ENCODE measurements at places on chromosomes 13 and 19.

GRCh38 chr19:8206147-8207087, 2.8 kb upstream of the CERS4 start:
- no peak for DNase-seq

- peak; percentile 4 for DNase-seq
Observed at GRCh38 chr13:76016799-76017400, 380.8 kb downstream of the LMO7 start.

GRCh38 chr13:51147732-51148131, 36.7 kb upstream of the C13orf42 start:
- DNase-seq: no peak

DNA sequence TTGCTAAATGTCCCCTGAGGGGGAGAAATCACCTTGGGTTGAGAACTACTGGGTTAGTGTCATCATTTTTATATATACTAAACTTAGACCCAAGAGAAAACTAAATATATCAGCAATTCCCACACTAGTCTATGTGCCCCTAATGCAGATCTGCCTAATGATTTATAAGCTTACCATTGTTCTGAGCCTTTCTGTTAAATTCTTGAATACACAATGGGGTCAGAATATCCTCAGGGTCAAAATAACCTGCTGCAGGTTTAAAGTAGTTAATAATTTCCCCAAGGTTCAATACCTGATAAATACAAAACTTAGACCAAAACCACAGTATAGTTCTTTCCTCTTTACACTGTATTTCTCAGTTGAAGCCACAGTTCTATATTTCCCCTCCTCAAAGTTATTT, 4.6 kb downstream of the VWA8 start:
- DNase-seq: no peak

DNA sequence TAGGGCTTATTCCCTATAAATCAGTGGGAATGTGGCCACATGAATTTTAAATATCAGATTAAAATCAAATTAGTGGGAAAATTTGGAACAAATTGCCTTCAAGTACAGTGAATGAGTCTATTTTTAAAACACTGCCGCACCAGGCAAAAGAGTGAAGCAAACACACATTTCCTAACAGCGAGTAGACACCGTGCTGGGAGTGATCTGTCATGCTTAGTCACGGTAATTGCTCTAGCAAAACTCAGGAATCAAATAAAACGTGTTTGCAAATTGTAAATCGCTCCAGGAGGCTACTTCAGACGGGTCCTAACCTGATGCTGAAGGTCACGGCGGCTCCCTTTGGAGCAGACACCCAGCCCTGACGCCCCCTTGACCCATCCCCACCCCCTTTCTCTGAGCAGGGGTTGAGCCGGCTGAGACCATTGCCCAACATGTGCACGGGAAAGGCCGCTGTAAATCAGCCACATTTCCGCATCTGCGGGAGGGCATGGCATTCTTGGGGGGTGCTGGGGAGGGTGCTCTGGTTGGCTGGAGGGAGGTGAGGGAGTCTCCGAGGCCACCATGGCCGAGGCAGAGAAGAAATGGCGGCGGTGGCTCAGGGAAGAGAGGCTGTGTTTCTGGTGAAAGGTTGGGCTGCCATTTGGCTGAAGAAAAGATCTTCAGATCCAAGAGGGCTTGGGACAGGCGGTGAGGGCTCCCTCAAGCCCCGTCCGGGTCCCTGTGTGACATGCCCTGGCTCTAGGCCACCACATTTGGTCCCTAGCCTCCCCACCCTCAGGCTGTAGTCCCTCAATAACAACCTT, 8.9 kb downstream of the CEBPA start:
- DNase-seq: no peak

DNA sequence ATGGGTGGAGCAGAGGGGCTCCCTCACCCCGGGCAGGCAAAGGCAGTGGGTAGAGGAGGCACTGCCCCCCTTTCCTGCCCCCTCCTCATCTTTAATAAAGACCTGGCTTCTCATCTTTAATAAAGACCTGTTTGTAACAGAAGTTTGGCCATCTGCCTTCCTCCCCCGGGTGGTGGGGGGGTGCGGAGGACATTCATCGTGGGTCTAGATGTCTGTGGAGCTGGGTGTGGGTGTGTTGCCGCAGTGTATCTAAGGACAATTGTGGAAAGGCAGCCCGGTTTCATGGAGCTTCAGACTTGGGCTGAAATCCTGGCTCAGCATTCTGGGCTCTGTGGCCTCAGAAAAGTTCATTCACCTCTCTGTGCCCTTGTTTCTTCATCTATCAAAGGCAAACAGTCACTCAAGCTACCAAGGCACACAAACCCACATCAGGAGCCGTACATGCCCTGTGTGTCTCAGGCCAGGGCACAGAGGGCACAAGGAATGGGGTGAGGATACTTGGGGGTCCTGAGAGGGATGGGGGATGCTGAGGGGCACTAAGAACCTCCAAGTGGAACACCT, 8.8 kb upstream of the SWSAP1 start:
- DNase-seq: no peak

- no peak for DNase-seq
Observed at GRCh38 chr13:98476106-98476505, 100.8 kb downstream of the STK24 start.

DNA sequence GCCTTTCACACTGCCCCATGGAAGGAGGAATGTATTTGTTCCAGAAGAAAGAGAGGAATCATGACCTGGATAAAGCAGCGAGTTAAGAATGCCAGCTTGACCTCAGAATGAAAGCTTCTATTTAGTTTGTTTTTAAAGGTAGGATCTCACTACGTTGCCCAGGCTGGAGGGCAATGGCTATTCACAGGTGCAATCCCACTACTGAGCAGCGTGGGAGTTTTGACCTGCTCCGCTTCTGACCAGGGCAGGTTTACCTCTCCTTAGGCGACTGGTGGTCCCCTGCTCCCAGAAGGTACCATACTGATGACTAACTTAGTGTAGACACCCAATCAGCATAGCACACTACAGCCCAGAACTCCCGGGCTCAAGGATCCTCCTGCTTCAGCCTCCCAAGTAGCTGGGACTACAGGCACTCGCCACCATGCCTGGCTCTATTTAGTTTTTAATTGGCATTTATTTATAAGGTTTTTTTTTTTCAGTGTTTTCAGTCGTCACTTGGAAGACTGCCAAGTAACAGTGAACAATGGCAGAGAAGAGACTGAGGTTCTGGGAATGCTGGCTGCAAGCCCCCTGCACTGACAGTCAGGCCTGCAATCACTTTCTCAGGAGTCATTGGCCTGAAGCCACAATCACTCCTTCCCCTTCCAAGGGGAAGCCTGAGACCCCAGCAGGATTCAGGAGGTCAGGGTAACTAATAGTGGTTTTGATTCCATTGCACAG, 73.1 kb downstream of the EPS15L1 start:
- DNase-seq: no peak

GRCh38 chr13:106534639-106535551, 567 bp downstream of the EFNB2 start:
- DNase-seq: no peak

DNA sequence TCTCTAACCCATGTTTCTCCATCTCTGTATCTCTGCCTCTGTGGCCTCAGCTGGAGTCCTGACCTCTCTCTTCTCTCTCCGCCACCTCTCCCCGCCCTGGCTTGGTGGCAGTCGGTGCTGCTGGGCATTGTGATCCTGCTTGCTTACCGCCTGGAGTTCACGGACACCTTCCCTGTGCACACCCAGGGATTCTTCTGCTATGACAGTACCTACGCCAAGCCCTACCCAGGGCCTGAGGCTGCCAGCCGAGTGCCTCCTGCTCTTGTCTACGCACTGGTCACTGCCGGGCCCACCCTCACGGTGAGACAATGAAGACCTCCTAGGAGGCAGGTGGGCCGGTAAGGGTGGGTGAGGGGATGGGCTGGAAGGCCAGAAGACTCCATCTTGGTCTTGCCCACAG, 4.2 kb downstream of the PLPPR2 start:
- no peak for DNase-seq

DNA sequence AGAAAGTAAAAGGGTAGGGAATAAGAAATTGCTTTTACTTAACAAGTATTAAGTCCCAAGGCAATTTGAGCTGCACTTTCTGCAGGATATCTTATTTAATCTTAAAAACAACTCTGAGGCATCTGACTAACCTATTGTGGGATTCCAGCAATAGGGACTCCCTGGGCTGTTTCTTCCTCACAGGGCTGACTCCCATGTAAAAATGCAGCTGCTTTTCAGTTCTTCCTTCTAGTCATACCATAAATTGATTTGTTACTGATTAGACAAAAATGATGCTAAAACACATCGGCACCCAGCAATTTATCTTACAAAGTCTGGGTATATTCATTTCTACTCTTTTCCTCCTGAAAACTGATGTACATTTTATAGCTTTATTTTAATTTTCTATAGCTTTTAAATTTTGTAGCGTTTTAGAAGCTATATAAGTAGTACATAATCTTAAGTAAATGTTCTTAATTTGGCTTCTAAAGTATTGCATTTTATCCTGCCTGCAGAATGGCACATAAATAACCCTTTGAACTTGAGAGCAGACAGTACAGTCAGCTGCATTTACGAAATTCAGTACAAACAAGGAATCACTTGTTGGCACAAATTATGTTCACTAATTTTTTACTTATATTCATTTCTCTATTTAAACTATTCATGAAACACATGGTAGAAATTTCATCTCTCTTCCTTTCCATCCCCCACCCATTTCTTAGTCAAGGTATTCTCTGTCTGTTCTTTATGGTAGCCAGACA, 102.4 kb upstream of the FRY start:
- DNase-seq: no peak

DNA sequence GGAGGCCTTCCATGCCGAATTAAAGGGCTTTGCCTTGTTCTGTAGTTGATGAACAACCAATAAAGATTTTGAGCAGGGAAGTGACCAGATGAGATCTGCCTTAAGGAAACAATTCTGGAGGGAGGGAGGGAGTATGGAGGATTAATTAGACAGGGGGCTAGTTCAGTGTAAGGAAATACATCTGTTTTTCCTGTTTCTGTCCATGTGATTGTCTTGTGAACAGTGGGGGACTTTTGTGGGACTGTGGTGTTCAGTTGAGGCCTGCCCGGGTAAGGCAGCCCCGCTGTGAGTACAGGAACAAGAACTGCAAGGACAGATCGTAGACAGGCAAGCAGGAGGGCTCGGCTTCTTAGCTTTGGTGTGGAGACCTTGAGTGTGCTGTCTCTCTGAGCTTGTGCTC, 59.0 kb downstream of the DGKH start:
- no peak for DNase-seq

DNA sequence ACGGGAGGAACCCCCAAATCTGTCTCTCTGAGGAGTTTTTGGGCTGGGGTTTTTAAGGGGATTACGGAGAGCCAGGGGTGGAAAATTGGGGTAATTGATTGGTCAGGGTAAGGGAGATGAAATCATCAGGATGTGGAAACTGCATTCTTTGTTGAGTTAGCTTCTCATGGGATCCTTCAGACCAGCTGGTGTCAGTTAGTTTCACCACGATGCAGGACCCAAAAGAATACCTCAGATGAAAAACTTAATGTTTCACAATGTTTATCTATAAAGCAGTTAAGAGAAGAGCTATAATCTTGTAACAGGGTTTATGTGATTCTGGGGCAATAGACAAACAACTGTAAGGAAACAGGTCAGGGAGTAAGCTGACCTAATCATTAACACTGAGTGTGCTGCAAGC, 230.8 kb downstream of the POU4F1 start:
- no peak for DNase-seq

DNA sequence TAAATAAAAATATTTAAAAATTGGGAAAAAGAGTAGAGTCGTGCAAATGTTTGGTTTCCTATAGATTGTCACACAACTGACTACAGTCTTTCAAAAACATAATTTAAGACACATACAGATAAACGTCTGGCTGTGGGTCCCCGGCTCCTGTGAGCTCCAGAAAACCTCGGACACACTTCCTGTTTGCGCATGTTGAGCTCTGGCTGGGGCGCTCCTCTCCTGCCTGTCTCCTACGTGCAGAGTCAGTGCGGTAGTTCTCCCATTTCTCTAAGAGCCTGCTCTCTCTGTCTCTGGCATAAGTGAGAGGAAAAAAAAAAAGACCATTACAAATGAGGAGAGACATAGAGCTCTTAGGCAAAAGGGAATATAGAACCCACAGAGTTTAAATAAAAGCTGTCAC, 128.2 kb upstream of the OBI1 start:
- DNase-seq: no peak

- no peak for DNase-seq
Observed at GRCh38 chr19:12969292-12969988, at the start of gene DAND5. Gene DAND5, plus strand, starts transcription at chr19:12969576. Its CDS starts 85 bp downstream, at chr19:12969661.

DNA sequence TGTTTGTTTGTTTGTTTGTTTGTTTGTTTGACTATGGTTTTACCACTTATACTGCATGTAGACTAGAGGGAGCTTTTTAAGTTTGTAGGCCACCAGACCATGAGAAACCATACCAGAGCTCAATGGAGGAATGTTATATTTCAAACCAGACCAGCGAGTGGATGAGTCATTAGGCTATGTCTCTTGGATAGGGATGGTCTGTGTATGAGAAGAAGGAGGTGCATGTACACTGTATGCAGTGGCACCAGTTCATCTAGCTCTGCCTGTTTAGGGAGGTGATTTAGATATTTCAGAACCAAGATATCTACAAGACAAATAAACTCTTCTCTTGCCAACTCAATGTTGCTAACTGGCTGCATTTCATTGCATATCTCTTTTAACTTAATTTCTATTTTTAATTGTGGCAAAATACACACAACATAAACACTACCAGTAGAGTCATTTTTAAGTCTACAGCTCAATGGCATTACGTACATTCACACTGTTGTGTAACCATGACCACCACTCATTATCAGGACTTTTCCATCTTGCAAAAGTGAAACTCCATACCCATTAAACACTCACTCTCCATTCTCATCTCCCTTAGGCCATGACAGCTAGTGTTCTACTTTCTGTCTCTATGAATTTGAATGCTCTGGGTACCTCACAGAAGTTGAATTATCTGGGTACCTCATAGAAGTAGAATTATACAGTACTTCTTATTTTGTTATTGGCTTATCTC, 29.2 kb downstream of the SYDE1 start:
- no peak for DNase-seq
